Hindlimb muscle (tissue), 1 donor: ENCODE measurements at places on chromosomes 2 and 18. TPM values are rescaled to one million over a fixed set of nuclear protein-coding genes. Genes with fewer than 3 reads are reported as not detected.

The TLX2 gene
- polyA plus RNA-seq = not detected

GRCh38 chr2:237170020-237170419 is 84.3 kb downstream of the COPS8 start:
- DNase-seq = peak; percentile 41

DNA sequence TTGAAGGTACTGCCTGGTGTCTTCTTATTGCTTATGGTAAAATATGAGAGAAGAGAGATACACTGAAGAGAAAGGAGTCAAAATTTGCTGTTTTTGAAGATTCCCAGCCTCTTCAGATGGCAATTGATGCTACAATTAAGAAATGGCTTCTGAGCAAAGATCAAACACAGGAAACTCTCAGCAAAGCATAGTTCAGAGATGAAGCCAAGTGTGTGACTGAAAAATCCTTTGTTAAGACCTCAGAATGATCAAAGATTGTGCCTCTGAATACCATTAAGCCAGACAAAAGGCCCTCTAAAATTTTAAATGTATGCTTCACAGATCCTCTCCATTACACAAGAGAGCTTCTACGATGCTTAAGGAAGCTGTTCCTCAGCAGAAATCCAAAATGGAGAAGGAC is 216.3 kb downstream of the UXS1 start:
- no peak for DNase-seq

GRCh38 chr2:174762464-174762863 is 1.8 kb downstream of the CHRNA1 start:
- DNase-seq = no peak

- no peak for DNase-seq
These were observed 7.8 kb upstream of the MYCN start for GRCh38 chr2:15932394-15933183.

DNA sequence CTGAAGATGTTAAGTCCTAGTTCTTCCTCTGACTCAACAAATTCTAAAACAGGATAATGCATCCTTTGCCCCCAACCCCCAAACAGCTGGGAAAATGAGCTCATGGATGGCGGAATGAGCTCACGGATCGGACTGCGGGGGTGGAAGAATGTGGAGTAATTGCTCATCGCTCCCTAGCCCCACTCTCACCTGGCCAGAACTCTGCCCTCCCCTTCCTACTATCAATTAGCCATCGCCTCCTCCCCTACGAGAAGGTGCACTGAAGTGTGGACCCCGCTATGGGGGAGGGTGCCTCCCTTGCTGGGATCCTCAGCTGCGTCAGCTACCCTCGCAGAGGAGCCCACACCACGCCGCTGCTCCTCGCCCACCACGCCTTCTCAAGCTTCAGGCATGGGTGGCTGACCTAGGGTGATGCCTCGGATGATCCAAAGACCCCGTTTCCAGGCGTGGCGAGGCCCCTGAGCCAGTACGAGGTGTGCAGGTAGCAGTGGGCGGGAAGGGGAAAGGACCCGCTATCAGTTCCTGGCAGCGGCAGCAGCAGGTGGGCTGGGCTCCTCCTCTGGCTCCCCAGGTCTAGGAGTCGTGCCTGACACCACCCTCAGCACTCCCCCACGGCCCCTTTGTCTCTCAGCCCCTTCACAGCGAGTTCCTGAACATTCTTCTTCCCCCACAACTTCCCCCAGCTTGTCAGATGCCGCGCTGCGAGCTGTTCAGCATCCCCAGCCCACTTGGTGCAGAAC is 82.1 kb upstream of the POMC start:
- no peak for DNase-seq

- no peak for DNase-seq
These were observed 269.4 kb upstream of the CCDC68 start for GRCh38 chr18:55228707-55229106.

GRCh38 chr2:111095434-111095833 is 25.3 kb upstream of the BCL2L11 start:
- DNase-seq = no peak
